ENCODE measurements at places on chromosomes 5 and 9.

- peaks cover 10% of the 10 kb centered on the region for H3K4me1 ChIP-seq
- H3K27me3 ChIP-seq, result peaks cover 57% of the 10 kb centered on the region
- H3K27ac ChIP-seq, result no peak within 1 kb of the TSS
- DNase-seq, result peak; percentile 18
These were observed at the start of gene ELOVL7 for GRCh38 chr5:60843936-60844905. ELOVL7 (minus strand) TSS chr5:60844269; CDS start chr5:60787397, 56,872 bp downstream.

DNA sequence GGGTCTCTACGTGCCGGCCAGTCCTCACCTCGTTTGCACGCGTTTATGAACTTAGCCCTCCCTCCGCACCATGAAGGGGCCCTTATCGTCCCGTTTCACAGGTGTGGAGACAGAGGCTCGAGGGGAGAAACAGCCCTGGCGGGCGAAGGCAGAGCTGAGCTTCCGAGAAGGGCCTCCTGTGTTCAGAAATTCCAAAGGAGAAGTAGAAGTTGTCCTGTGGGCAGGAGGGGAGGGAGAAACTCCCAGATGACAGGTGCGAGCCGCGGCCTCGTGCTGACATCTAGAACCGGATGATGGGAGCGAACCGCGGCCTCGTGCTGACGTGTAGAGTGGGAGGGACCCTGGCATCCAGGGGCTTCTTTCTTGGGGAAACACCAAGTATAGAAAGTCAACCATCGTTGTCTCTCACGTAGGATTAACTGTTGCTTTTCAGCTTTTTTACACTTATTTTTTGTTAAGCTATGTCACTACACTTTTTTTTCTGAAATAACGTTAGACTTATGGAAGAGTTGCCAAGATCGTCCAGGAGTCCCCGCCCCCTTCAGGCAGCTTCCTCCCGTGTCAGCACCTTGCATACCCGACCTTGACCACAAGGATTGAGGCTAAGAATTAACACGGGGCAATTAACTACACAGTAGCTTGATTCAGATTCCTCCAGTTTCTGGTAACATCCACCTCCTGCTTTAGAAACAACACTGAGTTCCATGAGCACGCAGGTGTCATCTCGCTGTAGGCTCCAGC lies 42.8 kb upstream of the NKD2 start:
- peaks cover 8% of the 10 kb centered on the region for H3K4me1 ChIP-seq
- H3K27ac ChIP-seq, result no peak overlapping the region
- DNase-seq, result no peak
- H3K4me3 ChIP-seq, result no peak overlapping the region

GRCh38 chr9:130262771-130263170 lies 2.8 kb upstream of the HMCN2 start:
- no peaks in the 10 kb centered on the region for H3K36me3 ChIP-seq
- H3K27ac ChIP-seq, result peak overlapping the region; percentile 48
- no peak for DNase-seq

GRCh38 chr9:33471361-33471760 lies 2.4 kb downstream of the NOL6 start:
- no peaks in the 10 kb centered on the region for H3K27me3 ChIP-seq
- no peak for DNase-seq
- peaks cover 23% of the 10 kb centered on the region for H3K4me1 ChIP-seq
- peaks cover 62% of the 10 kb centered on the region for H3K36me3 ChIP-seq
- H3K4me3 ChIP-seq, result no peak overlapping the region
- no peak overlapping the region for H3K27ac ChIP-seq

DNA sequence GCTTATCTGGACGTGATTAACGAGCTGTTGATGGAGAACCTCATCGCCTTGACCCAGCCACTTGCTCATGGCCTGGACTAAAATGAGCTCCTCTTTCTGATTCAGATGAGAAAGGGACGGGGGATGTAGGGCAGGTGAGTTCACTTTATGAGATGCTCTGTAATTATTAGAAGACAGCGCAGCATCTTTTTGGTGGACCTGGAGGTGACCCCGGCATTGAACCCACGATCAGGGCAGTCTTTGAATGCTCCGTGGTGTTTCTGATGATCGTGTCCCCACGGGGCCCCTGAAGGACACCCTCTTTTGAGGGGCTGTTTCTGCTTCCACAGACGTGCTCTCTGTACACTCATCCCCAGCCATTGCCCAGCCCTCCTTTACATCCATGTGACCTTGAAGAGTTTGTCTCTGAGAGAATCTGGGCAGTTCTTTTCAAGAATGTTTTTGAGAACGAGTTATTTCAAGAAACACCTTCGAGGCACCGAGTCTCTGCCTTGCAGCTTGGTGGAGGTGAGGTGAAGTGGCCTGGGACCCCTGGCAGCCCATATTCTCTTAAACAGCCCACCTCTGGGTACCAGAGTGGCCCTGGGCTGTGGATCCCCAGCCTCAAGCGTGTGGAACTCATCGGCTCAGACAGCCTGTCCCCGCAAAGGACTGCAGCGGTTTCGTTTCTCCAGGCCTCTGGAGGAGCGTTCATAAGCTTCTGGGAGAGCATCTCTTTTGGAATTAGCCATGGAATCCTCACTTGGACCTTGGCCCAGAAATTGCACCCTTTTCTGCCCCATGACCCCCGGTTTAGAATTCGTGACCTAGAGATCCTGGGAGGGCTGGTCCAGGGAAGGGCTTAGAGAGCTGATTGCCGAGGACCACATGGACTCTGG lies 50.3 kb downstream of the COL5A1 start:
- H3K36me3 ChIP-seq, result no peaks in the 10 kb centered on the region
- H3K27me3 ChIP-seq, result no peaks in the 10 kb centered on the region
- no peak overlapping the region for H3K4me3 ChIP-seq

DNA sequence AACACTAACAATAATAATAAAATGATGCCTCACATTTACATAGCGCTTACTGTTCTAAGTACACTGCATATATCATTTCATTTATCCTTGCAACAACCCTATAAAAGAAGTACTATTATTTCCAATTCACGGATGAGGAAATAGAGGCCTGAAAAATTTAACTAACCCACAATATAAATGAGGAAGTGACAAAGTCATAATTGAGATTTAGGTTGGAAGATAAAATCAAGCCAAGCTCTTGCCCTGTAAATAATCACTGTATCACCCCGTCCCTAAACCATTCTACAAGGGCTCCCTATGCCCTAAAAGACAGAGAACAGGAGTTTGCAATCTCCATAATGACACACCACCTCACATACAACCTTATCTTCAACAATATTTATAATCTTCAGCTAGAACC lies 49.6 kb downstream of the STRBP start:
- H3K36me3 ChIP-seq, result no peaks in the 10 kb centered on the region
- H3K27me3 ChIP-seq, result no peaks in the 10 kb centered on the region
- H3K4me3 ChIP-seq, result no peak overlapping the region
- no peaks in the 10 kb centered on the region for H3K4me1 ChIP-seq
- DNase-seq, result no peak

DNA sequence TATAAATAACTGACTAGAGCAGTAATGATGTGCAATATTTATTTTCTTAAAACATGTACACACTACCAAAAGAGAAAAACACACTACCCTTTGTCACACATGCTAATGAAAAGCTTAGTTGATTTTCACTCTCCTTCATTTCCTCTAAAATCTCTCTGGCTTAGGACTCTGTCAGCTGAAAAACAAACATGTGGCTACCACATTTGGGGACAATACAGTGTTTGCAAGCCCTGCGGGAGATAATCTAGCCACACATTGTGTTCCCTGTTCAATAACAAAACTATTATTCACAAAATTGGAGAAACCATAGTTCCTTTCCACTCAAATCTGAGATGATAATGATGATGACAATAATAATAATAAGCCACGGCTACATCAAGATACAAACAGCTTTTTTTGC lies 3.5 kb upstream of the LOX start:
- no peaks in the 10 kb centered on the region for H3K36me3 ChIP-seq
- no peak for DNase-seq
- H3K27ac ChIP-seq, result no peak overlapping the region
- H3K27me3 ChIP-seq, result peaks cover 5% of the 10 kb centered on the region

DNA sequence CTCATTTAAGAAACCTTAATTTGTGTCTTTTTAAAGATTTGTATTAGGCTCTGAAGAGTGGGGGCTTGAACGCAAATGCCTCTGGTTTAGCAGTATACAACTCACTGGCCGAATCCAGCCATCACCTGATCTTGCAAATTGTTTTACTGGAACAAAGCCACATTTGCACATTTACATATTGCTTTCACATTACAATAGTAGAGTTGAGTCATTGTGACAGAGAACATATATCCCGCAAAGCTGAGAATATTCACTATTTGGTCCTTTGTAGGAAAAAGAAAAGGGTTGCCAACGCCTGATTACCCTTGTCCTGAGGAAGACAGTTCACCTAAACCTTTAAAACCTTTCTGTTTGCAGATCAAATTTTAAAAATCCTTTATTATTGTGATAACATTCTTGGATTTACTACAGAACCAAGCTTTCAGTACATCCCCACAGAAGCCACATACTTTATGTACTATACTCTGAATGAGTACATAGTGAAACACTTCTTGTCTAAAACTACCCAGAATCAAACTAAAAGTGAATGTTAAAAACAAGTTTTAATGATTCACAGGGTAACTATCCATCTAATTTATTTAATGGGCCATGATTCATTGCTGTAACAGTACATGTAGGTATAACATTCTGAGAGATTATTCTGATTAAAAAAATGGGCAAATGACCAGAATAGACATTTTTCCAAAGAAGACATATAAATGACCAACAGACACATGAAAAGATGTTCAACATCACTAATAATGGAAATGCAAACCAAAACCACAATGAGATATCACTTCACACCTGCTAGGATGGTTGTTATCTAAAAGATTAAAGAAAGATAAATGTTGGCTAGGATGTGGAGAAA lies 161.0 kb downstream of the SLC25A46 start:
- H3K36me3 ChIP-seq, result no peaks in the 10 kb centered on the region
- H3K27me3 ChIP-seq, result no peaks in the 10 kb centered on the region
- no peak for DNase-seq
- H3K27ac ChIP-seq, result no peak overlapping the region
- H3K4me1 ChIP-seq, result no peaks in the 10 kb centered on the region

DNA sequence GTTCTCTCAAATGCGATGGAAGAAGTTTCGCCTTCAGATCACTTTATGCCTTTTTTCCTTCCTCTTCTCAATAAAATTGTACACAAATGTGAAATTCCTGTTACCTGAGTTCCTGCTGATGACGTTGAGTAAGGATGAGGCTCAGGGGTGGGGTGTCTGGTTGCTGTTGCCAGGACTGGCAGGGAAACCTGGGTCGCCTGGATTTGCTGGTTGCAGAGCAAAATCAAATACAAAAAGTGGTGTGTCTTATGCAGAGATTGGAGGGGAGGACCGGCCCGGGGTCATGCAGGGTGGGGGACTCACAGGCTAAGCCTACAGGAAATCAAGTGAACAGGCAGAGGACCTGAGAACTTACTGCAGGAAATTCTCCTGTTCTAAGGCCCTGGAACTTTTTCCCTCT lies 39.2 kb downstream of the ANXA2R start:
- DNase-seq, result no peak
- H3K27me3 ChIP-seq, result peaks cover 80% of the 10 kb centered on the region
- no peaks in the 10 kb centered on the region for H3K36me3 ChIP-seq
- peaks cover 16% of the 10 kb centered on the region for H3K4me1 ChIP-seq
- H3K27ac ChIP-seq, result no peak overlapping the region
- H3K4me3 ChIP-seq, result no peak overlapping the region

GRCh38 chr5:156623381-156624040 lies 226.6 kb upstream of the PPP1R2B start:
- no peak for DNase-seq
- no peaks in the 10 kb centered on the region for H3K27me3 ChIP-seq
- no peak overlapping the region for H3K27ac ChIP-seq
- H3K4me1 ChIP-seq, result no peaks in the 10 kb centered on the region

GRCh38 chr5:133782736-133783135 lies 170.4 kb upstream of the FSTL4 start:
- no peak overlapping the region for H3K4me3 ChIP-seq
- H3K27ac ChIP-seq, result no peak overlapping the region
- H3K27me3 ChIP-seq, result no peaks in the 10 kb centered on the region
- no peak for DNase-seq
- H3K36me3 ChIP-seq, result no peaks in the 10 kb centered on the region

GRCh38 chr9:8371686-8372085 lies 572.1 kb upstream of the DMAC1 start:
- no peak overlapping the region for H3K4me3 ChIP-seq
- H3K27me3 ChIP-seq, result no peaks in the 10 kb centered on the region
- no peak for DNase-seq
- H3K27ac ChIP-seq, result no peak overlapping the region
- no peaks in the 10 kb centered on the region for H3K36me3 ChIP-seq
- H3K4me1 ChIP-seq, result no peaks in the 10 kb centered on the region

- H3K27me3 ChIP-seq, result no peaks in the 10 kb centered on the region
- peaks cover 21% of the 10 kb centered on the region for H3K4me1 ChIP-seq
- no peaks in the 10 kb centered on the region for H3K36me3 ChIP-seq
- H3K4me3 ChIP-seq, result peak within 1 kb of the TSS; percentile 87
These were observed at the start of gene NDFIP1 for GRCh38 chr5:142108432-142109330. NDFIP1 (plus strand) TSS chr5:142108779; CDS start chr5:142108975, 196 bp downstream.

- H3K27ac ChIP-seq, result peak overlapping the region; percentile 52
- H3K4me1 ChIP-seq, result peaks cover 31% of the 10 kb centered on the region
- H3K36me3 ChIP-seq, result no peaks in the 10 kb centered on the region
- no peak for DNase-seq
- H3K4me3 ChIP-seq, result no peak overlapping the region
- no peaks in the 10 kb centered on the region for H3K27me3 ChIP-seq
These were observed 34.4 kb downstream of the RABGAP1 start for GRCh38 chr9:122975196-122975595.

DNA sequence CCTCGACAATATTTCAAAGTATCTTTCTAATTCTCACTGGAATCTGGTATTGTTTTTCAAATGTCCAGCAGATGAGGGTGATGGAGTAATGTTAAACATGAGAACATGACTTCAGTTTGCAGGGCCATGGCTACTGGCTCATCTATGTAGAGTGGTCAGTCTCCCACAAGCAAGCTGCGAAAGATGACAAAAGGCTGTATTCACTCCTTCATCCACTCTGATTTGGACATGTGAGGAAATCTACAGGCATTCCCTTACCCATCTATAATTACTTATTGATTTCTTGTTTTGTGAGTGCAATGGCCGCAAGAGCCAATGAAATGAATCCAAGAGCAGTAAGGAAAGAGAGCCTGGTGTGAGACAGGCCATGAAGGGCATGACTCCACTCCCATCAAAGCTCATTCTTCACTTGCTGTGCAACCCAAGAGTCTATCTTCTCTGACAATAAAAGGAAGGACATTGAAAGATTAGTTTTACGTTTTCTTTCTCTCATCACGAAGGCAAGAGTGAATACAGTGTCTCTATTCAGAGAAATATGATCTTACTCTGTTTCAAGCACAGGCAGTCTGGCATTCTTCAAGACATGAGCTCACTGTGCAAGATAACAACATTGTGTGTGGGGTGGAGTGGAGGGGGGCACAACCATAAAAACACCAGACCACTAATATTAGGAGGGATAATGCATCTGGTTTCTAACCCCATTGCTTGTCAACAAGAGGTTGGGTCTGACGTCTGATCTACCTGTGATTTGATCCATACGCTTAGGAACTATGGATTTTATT lies 249.6 kb upstream of the DAP start:
- H3K36me3 ChIP-seq, result no peaks in the 10 kb centered on the region
- peaks cover 10% of the 10 kb centered on the region for H3K4me1 ChIP-seq
- H3K27ac ChIP-seq, result no peak overlapping the region
- H3K4me3 ChIP-seq, result no peak overlapping the region
- no peak for DNase-seq

DNA sequence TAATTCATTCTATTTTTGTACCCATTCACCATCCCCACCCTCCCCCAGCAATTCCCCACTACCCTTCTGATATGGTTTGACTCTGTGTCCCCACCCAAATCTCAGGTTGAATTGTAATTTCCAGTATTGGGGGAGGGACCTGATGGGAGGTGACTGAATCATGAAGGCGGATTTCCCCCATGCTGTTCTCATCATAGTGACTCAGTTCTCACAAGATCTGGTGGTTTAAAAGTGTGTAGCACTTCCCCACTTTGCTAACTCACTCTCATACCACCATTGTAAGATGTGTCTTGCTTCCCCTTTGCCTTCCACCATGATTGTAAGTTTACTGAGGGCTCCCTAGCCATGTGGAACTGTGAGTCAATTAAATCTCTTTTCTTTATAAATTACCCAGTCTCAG lies 25.9 kb upstream of the TESK1 start:
- H3K36me3 ChIP-seq, result no peaks in the 10 kb centered on the region
- no peak for DNase-seq

Measured in heart right ventricle (tissue), 16 donors.